ENCODE measurements at places on chromosomes 1 and 21.

DNA sequence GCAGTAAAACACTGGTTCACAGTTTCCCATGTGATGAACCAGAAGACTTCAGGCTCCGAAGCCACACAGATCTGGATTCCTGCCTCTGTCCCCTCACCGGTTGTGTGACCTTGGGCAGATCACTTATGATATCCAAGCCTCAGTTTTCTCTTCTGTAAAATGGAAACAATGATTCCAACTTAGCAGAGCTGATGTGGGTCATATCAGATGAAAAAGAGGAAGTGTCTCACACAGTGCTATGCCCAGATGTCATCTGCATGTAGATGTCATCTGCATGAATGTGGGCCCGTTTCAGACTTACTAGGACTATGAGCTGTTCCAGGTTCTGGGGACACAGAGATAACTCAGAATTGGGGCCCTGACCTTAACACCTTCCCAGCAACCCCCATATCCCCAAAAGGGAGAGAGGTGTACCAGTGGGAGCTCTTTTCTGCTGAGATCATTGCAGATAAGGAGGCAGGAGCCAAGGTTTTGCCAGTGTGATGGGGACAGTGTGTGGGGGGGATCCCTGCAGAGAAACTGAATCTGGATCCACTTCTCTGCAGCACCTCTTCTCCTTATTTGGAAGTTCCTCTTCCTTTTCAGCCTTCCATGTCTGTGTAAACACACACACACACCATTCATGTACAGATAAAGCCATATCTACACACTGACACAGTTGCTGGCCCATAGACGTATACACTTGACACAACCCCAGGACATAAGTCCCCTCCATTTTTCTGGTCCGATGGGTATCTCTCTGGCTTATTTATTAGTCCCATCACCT is 5.0 kb upstream of the ADGRB2 start:
- DNase-seq = no peak

DNA sequence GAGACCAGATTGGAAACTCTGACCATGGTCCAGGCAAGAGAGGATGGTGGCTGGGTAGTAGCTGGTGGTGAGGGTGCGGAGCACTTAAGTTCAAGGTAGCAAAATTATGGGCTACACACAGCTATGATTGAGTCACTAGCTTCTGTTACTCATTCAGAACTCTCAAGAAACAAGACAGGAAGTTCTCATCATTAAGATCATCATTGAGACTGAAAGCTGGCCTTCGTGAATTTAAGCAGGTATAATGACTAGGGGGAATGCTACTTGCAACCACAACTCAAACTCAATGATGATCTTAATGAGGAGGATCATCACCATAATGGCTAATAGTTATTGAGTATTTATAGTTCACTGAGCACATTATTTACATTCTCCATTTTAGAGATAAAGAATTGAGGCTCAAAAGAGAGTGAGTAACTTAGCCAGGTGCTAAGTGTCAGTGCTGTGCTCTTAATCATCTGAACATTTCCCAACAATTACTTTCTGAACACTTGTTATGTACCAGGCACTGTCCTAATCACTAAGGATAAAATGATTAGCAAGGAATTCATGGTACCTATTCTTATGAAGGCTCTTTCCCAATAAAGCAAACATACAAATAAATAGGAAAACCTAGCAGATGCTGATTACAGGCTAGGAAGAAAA is 286.3 kb upstream of the C1orf105 start:
- DNase-seq = no peak

GRCh38 chr21:45282283-45283034 is 5.2 kb downstream of the POFUT2 start:
- no peak for DNase-seq

DNA sequence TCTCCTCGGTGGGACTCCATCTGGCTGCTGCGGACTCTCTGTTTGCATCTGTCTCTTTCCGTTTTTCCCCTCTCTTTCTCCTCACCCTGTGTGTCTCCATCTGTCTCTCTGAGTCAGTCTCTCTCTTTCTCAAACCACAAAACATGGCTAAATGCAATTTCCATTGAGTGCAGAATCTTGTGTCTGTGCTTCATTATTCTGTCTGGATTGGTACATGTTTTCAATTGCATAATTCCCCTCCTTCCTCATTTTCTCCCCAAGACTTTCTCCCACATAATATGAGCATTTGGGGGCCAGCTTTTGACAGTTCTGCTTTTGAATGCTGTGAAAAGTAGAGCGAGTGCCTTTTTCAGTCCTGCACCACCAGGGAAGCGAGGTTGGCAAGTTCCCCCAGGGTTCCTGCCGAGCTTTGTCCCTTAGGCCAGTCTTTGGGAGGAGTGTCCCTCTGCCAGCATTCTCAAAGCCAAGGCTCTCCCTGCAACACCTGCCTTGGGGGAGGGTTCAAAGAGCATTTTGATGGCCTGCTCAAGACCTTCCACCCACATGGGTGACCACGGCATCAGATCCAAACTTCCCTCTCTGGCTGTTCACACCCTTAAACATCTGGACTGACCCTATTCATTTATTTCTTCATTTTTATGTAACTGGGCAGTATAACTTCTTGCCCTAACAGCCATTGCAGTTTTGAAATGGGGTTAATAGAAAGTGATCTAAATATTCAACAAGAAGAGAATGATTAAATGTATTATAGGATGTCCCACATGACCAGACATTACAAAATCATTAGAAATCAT is 32.8 kb upstream of the SCMH1 start:
- no peak for DNase-seq

- no peak for DNase-seq
Observed at GRCh38 chr1:72006092-72006491, 276.2 kb downstream of the NEGR1 start.

DNA sequence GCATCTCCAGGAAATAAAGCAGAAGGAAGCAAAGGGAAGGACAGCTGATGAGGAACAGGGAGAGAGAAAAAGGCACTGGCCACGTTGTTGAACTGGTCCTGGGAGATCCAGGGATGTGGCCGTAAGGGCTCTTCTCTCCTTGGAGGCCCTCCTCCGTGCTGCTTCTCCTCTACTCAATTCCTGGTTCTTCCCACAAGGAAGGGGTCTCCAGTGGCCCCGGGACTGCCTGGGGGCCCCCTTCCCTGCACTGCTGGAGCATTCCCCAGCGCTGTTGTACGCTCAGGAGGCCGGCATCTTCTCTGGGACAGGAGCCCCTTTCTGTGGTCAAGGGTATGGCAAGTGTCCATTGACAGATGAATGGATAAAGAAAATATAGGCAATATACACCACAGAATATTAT is 88.5 kb upstream of the TLR5 start:
- no peak for DNase-seq

DNA sequence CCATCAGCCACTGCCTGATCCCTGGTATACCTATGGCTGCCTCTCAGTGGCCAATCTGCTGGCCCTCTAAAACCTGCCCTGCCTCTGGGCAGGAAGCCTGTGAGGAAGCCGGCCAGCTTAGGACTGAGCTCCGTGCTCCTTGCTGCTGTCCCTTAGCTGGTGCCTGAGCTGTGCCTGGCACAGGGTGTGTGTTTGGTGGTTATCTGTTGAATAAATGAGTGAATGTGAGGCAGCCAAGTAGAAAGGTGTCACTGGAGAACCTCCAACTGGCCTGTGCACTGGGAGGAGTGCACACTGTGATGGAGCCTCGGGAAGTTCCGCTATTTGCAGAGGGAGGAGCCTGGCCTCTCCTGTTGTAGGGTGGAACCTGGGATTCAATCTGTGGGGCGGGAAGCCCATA is 63.4 kb upstream of the STUM start:
- DNase-seq = no peak

DNA sequence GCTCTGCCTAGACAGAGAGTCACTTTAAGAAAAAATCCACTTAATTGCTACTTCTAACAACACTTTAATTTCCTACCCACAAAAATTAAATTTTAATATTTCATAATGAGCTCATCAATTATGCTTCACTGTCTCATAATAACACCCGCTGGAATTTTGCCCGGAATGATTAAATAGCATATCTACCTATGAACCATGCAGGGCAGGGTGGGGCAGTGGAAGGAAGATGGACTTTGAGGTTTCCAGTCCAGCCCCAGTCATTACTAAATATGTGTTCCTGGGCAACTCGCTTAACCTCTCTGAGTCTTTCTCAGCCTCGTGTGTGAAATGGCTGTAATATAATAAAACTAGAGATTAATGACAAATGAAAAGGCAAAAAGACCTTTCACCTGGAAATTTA is 32.8 kb upstream of the SLC45A1 start:
- no peak for DNase-seq

DNA sequence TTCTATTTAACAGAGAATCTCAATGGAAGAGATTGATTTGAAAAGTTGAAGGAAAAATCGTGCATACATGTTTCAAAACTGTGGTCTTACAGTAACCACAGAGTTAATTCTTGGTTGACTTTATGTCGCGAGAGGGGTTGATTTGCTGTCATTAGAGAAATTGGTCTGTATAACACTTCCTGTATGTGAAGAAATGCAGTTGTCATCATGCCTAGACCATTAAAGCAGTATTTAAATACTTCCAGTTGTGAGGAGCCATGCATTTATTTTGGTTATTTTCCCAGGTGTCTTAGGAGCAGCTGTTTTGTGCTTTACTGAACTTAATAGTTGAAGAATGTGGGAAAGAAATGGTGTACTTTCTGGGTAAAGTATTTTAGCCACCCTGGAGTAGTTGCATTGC is 76.2 kb downstream of the NFIA start:
- DNase-seq = no peak

- no peak for DNase-seq
Observed at GRCh38 chr1:203117611-203118575, 9.6 kb upstream of the ADORA1 start.

DNA sequence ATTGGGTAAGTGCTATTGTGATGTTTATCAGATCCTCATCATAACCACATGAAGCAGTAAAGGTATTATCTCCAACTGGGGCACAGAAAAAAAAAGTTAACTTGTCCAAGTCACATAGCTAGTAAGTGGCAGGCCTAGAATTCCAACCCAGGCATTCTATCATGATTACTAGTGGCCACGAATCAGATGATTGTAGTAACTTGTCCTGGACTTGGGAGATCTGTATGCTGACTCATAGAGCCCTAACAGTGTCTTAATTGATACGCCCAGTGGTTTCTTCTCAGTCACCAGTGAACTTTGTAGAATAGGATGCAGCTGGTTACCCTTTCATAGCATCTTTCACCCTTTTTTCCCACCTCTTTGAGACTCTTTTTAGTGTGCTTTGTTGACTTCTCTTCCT is 91.1 kb upstream of the UBE2U start:
- peak; percentile 54 for DNase-seq

DNA sequence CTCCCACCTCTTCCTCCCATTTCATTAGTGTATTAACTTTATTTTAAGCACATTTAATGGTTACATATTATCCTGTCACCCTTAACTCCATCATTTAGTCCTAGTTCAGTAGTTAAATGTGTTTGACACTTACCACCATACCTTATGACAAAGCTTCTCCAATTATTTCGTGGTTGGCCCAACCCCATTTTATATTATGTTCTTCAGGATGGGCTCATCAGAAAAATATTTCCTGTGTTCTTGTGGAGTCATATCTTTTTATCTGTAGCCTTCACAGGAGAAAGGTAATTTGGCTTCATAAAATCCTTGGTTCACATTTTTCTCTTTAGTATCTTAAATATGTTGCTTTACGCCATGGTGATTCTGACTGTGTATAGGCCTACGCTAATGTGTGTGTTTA is 142.3 kb upstream of the COL6A1 start:
- DNase-seq = peak; percentile 49

GRCh38 chr1:51309291-51309690 is 21.1 kb downstream of the TTC39A start:
- no peak for DNase-seq

- no peak for DNase-seq
Observed at GRCh38 chr21:32726839-32727686, 750 bp downstream of the SYNJ1 start.

DNA sequence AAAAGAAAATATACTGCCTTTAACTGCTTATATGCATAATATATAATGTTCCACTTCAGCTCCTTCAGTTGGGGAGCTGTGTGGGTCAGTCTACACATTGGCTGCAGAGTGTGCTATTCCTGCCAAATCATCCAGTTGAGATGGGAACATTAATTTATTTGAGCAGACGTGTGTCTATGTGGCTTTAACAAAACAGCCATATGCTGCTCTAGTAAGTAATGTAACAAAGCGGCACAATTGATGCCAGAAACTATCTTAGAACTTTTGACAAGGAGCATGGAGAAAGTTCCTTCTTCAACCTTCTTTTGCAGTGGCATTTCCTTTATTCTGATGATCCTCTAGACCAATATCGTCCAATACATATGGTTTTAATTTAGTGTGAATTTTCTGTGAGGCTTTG is 285.9 kb upstream of the C1orf87 start:
- no peak for DNase-seq

GRCh38 chr1:181151378-181152326 is 63.2 kb downstream of the IER5 start:
- no peak for DNase-seq
